ENCODE measurements at places on chromosomes 1 and 21. TPM values are rescaled to one million over a fixed set of nuclear protein-coding genes. Genes with fewer than 3 reads are reported as not detected.

DNA sequence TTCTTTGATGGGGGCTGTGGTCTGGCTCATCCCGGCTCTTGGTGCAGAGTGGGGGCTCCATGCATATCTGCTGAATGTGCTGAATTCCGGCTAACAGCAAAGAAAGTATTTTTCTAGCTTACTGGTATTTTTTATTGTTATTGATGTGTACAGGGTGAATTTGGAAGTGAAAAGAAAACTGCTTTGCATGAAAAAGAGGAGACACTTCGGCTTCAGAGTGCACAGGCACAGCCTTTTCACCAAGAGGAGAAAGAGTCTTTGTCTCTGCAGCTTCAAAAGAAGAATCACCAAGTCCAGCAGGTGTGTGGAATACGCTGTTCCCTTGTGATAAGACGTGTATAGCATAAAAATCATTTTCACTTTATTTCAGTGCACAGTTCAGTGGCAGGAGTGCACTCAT is 57.6 kb downstream of the PCNT start:
- no peak overlapping the region for H3K27ac ChIP-seq
- H3K27me3 ChIP-seq = no peaks in the 10 kb centered on the region
- H3K4me3 ChIP-seq = no peak overlapping the region

The THEM5 gene
- 0.09 TPM for total RNA-seq

The SNIP1 gene
- total RNA-seq = 9.1 TPM

DNA sequence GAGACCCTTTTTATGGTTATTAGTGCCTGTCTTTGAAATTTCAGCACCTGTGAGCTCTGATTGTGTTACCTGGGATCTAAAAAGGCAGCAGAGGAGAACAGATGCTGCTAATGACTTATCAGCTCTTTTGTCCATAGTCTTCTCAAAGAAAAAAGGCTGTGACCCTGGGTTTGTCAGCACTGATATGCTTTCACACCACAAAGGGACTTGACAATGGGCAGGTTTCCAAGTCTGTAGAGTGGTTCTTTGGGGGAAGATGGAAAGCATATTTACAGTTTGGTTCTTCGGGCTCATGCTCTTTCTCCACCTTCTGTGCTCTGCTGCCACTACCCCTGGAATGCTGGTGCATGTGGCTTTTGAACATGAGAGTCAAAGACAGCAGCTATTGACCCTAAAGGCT is 32.0 kb downstream of the DNAJC6 start:
- H3K27ac ChIP-seq = no peak overlapping the region
- H3K36me3 ChIP-seq = no peaks in the 10 kb centered on the region
- no peaks in the 10 kb centered on the region for H3K4me1 ChIP-seq
- no peak for DNase-seq
- no peak overlapping the region for H3K4me3 ChIP-seq

DNA sequence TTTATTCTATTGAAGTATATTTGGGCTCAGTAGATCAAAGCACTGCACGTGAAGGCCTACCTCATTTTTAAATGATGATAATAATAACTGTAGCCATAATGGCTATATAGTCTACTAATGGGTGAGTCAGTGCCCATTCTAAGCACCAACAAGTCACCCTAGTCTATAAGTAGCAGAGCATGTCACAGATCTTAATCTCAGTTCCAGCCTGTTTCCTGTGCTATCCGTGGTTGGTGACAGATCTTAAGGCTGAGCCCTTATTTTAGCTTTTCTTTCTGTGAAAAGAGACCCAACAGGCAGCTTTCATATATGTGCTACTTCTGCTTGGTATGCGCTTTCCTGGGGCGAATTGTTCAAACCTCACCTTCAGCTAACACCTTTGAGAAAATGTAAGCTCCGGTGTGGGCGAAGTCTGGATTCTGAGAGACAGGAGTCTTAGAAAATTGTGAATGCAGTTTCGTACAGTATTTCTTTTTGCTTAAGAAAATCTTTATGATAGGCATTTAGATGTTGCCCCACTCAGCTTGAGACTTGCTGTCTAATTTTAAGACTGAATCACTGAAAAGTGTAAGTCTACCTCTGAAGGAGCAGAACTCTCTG is 59.6 kb downstream of the FMN2 start:
- no peaks in the 10 kb centered on the region for H3K27me3 ChIP-seq
- H3K27ac ChIP-seq = no peak overlapping the region
- DNase-seq = no peak

The IFI44L gene
- 49.1 TPM for total RNA-seq

All from thymus (tissue), 14 donors.